ENCODE measurements at places on chromosomes 6 and 20.

DNA sequence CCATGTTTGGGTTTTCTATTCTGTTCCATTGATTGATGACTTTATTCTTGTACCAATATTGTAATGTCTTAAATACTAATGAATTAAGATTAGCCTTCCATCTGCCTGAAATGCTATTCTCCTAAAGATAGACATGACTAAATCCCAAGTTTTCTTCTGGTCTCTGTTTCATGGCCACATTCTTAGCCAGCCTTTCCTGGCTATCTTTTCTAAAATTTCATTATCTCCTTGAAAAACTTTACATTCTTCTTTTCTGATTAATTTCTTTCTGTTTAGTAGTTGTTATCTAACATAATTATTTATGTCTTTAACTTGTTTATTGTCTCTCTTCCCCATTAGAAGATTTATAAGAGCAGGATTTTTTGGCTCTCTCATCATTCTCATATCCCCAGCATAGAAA is 4.4 kb upstream of the PRIM2 start:
- DNase-seq = no peak

DNA sequence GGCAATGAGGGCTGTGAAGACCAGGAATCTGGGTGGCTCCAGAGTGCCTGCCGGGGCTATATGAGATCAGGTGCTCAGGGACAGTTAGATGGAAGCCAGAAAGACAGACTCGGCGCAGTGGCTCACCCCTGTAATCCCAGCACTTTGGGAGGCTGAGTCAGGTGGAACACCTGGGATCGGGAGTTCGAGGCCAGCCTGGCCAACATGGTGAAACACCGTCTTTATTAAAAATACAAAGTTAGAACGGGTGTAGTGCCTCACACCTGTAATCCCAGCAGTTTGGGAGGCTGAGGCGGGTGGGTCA is 43.4 kb downstream of the BCAS4 start:
- DNase-seq = no peak

DNA sequence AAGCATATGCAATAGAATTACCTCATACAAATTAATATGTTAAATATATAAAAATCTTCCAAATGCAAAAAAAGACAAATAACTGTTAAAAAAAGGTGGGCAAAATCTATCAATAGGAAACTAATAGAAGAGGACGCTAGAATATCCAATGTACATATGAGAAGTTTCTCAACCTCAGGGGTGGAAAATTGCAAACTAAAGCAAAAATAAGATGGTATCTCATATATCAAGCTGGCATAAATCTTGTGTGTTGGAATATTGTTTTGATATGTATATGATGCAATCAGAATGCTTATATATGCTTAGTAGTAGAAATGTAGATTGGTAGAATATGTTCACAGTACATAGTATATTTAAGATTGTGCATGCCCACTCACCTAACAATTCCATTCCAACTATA is 395.0 kb upstream of the OPRM1 start:
- no peak for DNase-seq

GRCh38 chr6:146367061-146367460 is 176.6 kb upstream of the RAB32 start:
- DNase-seq = no peak

GRCh38 chr6:108961985-108962384 is 113.8 kb downstream of the ARMC2 start:
- no peak for DNase-seq

GRCh38 chr20:31751126-31751525 is 12.0 kb downstream of the TPX2 start:
- no peak for DNase-seq

DNA sequence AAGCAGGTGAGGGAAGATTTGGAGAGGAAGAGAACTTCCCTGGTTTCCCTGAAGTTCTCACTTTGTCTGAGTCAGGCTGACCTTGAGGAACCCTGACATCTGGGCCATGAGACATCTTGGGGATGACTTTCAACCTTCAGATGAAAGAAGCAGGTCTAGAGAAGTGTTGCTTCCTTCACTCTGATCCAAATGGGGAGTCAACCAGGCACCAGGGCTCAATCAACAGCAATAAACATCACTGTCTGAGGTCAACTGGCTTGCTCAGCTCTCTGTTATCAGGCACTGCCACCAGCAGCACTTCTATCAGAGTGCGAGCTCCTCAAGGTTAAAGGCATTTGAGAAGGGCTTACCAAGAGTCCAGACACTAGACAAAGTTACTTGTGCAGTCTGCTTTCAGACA is 6.3 kb downstream of the ACOT8 start:
- no peak for DNase-seq

GRCh38 chr6:146240322-146240721 is 211.5 kb downstream of the GRM1 start:
- no peak for DNase-seq

DNA sequence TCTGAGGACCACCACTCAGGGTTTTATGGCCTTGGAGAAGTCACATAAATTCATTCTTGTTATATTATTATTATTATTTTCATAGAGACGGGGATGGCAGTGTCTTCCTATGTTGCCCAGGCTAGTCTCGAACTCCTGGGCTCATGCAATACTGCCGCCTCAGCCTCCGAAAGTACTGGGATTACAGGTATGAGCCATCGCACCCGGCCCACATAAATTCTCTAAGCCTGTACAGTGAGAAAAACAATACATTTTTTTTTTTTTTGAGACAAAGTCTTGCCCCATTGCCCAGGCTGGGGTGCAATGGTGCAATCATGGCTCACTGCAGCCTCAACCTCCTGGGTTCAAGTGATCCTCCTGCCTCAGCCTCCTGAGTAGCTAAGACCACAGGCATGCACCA is 753 bp upstream of the FASTKD5 start:
- no peak for DNase-seq

DNA sequence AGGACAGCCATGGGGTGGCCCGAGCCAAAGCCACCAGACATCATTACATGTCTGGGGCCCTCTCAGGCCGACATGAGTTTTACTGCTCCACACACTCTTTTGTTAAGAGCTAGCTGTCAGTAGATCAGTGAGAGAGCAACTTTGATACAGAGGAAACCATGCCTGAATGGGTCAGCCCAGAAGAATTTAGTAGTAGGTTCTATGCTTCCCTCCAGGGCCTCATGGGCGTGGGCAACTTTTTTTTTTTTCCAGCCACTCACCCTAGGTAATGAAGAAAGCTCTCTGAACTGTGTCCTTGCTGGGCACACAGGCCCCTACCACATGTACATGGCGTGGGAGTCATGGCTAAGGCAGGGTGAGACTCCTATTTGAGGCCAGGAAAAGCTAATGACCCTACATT is 38.8 kb downstream of the HLA-F start:
- DNase-seq = no peak

GRCh38 chr6:6469074-6469473 is 119.4 kb upstream of the LY86 start:
- no peak for DNase-seq

- DNase-seq = no peak
Observed at GRCh38 chr6:2197177-2197671, 48.2 kb downstream of the GMDS start.

GRCh38 chr20:24765316-24766142 is 183.5 kb upstream of the CST7 start:
- no peak for DNase-seq

GRCh38 chr6:35161776-35162607 is 20.9 kb upstream of the TCP11 start:
- DNase-seq = no peak

GRCh38 chr20:31695849-31696804 is 26.5 kb downstream of the BCL2L1 start:
- DNase-seq = no peak

DNA sequence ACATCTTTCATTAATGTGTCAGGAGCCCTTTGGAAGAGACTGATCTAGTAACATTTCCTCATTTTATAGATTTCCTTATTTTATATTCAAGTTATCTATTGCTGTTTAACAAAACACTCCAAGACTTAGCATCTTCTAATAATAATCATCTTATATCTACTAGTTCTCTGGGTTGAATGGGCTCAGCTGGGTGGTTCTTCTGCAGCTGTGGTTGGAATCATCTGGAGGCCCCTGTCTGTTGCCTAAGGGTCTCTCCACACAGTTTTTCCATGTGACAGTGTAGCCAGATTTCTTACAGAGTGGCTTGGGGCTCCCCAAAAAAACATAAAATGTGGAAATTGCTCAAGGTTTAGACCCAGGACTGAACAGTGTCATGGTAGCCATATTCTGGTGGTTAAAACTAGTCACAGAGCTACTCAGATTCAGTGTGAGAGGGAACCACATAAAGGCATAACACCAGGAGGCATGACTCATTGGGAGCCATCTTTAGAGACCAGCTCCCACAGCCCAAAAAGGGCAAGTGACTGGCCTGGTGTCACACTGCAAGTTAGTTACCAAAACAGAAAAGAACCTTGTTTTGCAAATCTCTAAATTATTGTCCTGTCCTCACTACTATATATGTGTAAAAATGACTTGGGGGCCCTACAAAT is 11.5 kb downstream of the SLC2A10 start:
- DNase-seq = no peak

- no peak for DNase-seq
Observed at GRCh38 chr6:87630746-87631145, 40.8 kb downstream of the ORC3 start.

DNA sequence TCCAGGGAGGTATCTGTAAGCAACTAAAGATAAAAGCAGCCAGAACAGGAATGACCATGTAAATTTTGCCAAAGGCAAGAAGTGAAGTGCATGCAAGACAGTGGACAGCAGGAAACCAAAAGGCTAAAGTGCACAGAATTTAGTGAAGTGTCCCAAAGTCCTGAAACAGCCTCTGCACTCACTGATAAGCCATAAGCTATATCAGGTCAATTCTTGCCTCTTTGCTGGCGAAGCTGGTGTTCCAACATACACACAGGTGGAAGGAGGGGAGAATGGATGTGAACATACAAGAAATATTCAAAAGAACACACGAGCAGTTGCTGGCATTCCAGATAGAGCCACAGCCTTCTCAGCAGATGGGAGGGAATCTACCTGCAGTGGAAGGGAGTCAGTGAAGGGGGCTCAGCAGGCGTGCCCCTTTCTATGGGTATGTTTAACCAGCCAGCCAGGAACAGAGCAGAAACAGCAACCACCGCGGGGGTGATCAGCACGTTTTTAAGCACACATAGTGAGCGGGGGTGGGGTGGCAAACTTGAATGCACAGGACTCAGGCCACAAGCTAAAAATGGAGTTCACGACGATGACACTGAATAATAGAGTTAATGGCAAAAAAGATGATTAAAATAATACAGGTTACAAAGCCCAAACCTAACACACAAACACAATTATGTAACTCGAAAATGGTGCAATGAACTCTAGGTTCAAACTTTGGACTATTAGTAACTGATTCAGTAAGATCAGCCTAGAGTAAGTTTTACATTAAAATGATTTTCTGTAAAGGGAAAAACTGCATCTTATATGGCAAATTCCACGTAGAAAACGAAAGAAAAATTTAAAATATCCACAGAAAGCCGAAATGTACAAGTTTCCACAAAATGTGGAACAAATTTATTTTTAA is 1.2 kb downstream of the ECI2 start:
- DNase-seq = peak; percentile 23

GRCh38 chr20:11248687-11249638 is 575.2 kb upstream of the JAG1 start:
- DNase-seq = no peak

- peak; percentile 27 for DNase-seq
Observed at GRCh38 chr6:13485923-13486562, 1.4 kb downstream of the GFOD1 start.

DNA sequence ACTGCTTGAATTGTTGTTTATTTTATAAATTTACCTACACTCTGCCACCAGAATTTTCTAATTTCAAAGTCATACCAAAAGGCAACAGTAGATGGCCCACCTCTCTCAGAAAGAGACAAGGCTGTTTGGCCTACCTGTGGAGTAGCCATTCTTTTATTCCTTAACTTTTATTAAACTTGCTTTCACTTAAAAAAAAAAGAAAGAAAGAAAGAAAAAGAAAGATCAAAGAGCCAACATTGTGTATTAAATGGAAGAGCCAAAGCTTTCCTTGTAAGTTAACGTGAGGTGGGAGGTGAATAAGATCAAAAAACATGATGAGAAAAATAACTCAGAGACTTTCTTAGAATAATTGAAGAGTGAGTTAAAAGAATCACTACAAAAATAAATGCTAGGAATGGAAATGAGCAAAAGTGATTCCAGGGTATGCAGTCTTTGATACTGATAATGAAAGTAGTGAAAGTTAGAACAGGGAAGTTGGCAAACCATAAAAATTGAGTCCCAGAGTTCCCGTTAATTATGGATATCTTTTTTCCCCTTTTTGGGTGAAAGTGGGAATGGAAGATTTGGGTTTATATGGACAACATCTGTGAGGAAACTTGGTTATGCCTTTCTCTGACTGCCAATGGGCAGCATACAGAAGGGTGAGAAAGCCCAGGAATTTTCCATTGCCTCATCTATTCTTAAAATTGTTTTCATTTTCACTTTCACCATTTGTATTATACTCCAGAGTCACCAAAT is 35.9 kb upstream of the MYB start:
- DNase-seq = no peak

- no peak for DNase-seq
Observed at GRCh38 chr6:27043244-27043643, 204.3 kb upstream of the PRSS16 start.

- DNase-seq = no peak
Observed at GRCh38 chr6:147167576-147168461, 36.4 kb upstream of the STXBP5 start.

- peak; percentile 38 for DNase-seq
Observed at GRCh38 chr20:675453-676314, at the start of gene SCRT2. Gene SCRT2, minus strand, starts transcription at chr20:675802. Its CDS starts 201 bp downstream, at chr20:675601.

- peak; percentile 48 for DNase-seq
Observed at GRCh38 chr6:43924222-43924702, 154.3 kb downstream of the VEGFA start.

DNA sequence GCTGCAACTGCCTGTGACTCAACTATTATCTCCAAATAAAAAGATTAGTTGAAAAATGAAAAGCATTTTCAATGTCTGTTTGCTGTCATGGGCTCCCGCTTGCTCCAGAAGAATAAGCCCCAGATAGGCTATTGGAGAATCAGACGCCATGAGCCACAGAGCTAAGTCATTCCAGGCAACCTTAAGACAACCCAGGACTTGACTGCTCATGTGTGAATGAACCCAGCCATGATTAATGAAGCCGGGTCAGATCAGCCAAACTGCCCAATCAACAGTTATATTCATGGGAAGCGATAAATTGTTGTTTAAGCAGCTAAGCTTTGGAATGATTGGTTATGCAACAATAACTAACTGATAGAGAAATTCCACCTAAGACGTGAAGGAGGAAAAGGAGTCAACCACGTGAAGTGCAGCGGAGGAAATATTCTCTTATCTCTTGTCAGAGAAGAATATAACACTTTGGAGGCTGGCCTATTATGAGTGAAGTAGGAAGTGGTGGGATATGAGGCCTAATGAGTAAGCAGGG is 64.2 kb downstream of the DOK5 start:
- DNase-seq = no peak
